ENCODE measurements at places on chromosomes 4 and X. TPM values are rescaled to one million over a fixed set of nuclear protein-coding genes. Genes with fewer than 3 reads are reported as not detected.

SPOCK3 gene
- total RNA-seq: 0.71 TPM

DNA sequence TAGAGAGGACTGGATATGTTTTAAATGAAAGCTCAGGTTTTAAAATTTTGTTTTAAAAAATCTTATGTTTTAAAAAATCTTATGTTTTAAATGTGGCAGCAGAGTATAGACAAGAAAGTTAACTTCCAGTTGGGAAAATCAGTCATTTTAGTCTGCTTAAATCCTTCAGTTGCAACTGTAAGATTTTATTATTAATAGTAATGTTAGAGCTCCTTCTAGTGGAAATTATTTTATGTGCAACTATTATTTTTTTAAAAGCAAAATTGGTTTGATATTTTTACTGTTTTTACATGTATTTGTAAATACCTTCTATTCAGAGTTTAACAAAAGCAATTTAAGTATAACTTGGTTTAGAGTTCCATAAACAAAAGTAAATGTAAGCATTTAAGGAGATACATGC is 8.5 kb upstream of the NUDT6 start:
- peaks cover 39% of the 10 kb centered on the region for H3K36me3 ChIP-seq
- DNase-seq: no peak
- no peaks in the 10 kb centered on the region for H3K27me3 ChIP-seq
- H3K27ac ChIP-seq: no peak overlapping the region
- H3K4me1 ChIP-seq: no peaks in the 10 kb centered on the region

AR gene
- total RNA-seq: 4.3 TPM

DNA sequence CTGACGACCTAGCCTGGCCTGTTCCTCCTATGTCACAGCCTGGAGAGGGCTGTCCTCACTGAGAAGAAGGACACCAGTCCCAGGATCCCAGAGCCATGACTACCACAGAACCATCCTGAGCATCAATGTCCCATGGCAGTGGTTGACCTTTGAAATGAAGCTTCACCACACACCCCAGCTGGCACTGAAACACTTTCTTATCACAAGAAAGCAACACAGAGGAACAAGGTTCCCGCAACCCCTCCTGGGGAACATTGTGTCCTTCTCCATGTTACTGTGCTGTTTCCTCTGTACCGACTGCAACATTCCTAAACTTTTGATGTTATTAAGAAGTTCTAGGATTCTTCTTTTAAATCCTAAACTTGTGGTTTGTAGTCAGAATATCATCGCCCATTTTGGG is 21.2 kb upstream of the FAM156A start:
- H3K27me3 ChIP-seq: peaks cover 15% of the 10 kb centered on the region
- no peak overlapping the region for H3K27ac ChIP-seq
- no peaks in the 10 kb centered on the region for H3K4me1 ChIP-seq

DNA sequence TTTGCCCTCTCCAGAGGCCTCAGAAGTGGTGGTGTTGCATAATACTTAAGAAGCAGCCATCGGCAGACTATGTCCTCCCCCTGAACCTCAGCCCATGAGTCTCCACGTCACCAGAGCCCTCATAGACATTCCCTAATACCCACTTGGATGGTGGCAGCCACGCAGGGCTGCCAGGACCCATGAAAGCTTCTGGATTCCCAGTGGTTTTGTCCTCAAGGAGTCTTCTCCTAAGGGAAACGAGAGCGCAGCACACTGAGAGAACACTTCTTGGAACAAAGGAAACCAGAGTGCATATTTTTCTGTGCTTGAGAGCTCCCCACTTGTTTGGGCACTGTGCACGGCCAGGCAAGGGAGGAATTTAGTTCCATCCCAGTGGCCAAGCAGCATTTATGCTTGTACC is 204.1 kb upstream of the DMD start:
- peak overlapping the region; percentile 41 for H3K27ac ChIP-seq
- H3K4me1 ChIP-seq: no peaks in the 10 kb centered on the region
- peak; percentile 43 for DNase-seq
- H3K4me3 ChIP-seq: no peak overlapping the region

GRCh38 chrX:103779141-103779789 is 2.6 kb downstream of the PLP1 start:
- H3K27ac ChIP-seq: no peak overlapping the region
- H3K4me3 ChIP-seq: no peak overlapping the region
- no peak for DNase-seq
- H3K4me1 ChIP-seq: no peaks in the 10 kb centered on the region

DNA sequence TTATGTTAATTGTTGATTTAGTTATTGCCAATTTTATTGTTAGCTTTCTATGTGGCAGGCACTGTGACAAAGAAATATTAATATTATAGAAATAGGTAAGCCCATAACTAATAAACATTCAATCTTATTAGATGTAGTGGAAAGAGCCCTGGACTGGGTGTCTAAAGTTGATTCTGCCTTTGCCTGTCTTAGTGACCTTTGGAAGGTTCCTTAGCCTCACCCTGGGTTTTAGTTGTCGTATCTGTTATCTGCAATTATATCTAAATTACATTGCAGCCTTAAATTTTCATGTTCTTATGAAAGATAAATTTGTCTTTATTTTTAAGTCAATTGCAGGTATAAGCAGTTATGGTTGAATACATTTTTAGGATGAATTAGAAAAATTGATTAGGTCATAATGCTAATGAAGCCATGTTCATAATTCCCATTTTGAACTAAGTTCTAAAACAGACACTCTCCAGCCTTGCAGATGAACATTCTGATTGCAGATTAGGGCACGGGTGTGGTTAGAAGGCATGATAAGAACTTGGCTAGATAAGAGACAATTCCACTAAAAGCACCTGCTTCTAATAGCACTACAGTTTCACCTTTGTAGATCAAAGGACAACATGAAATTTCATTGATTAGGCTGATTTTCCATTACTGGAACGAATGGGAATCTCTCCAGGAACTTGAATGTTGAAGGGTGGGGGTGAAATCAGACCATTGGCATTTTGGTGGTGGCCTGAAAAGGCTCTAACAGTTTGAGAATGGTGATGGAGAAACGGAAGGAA is 17.3 kb upstream of the ENPEP start:
- DNase-seq: no peak
- no peak overlapping the region for H3K27ac ChIP-seq
- H3K36me3 ChIP-seq: no peaks in the 10 kb centered on the region
- H3K4me1 ChIP-seq: no peaks in the 10 kb centered on the region

- H3K36me3 ChIP-seq: no peaks in the 10 kb centered on the region
- no peak for DNase-seq
- no peak overlapping the region for H3K4me3 ChIP-seq
- no peaks in the 10 kb centered on the region for H3K27me3 ChIP-seq
- H3K27ac ChIP-seq: no peak overlapping the region
Observed at GRCh38 chrX:40310016-40310415, 212.3 kb upstream of the BCOR start.

NUDT10 gene
- 0.34 TPM for total RNA-seq

GRCh38 chr4:184267673-184268583 is 50.3 kb upstream of the ENPP6 start:
- peak overlapping the region; percentile 94 for H3K27ac ChIP-seq
- H3K4me3 ChIP-seq: peak overlapping the region; percentile 4
- H3K36me3 ChIP-seq: no peaks in the 10 kb centered on the region
- H3K27me3 ChIP-seq: no peaks in the 10 kb centered on the region
- DNase-seq: no peak

DNA sequence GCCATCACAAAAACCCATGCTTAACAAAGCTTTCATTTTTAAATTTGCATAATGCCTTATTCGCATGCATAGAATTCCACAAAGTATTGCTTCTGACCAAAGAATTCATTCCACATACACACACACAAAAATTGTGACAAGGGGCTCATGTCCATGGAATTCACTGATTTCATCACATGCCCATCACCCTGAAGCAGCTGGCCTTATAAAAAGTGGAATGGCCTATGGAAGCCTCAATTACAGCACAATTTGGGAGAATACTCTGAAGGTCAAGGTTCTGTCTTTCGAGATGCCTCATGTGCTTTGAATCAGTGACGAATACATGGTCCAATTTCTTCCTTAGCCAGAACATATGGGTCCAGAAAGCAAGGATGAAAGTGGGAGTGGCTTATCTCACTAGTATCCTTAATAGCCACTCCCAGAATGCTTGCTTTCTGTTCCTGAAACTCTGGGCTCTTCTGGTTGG is 165.7 kb downstream of the KDR start:
- DNase-seq: no peak
- no peak overlapping the region for H3K27ac ChIP-seq
- no peaks in the 10 kb centered on the region for H3K4me1 ChIP-seq
- H3K27me3 ChIP-seq: no peaks in the 10 kb centered on the region
- H3K36me3 ChIP-seq: no peaks in the 10 kb centered on the region

Data from left lung (tissue), 14 donors.